ENCODE measurements at places on chromosomes 3 and 15. TPM values are rescaled to one million over a fixed set of nuclear protein-coding genes. Genes with fewer than 3 reads are reported as not detected.

DNA sequence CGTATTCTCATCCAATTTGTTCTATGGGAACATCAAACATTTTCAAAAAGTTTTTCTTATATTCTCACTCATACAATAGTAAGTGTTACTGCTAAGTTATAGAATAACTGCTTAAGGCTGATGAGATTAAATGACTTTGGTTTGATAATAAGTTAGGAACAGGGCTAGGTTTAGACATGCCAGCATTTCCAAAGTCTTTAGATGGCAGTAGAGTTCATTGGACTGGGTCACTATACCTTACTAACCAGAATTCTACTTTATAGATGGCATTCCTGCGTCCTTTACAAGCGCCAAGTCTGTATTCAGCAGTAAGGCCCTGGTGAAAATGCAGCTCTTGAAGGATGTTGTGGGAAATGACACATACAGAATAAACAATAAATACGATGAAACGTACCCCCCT lies 21.7 kb downstream of the PLAAT1 start:
- no peak for DNase-seq

DNA sequence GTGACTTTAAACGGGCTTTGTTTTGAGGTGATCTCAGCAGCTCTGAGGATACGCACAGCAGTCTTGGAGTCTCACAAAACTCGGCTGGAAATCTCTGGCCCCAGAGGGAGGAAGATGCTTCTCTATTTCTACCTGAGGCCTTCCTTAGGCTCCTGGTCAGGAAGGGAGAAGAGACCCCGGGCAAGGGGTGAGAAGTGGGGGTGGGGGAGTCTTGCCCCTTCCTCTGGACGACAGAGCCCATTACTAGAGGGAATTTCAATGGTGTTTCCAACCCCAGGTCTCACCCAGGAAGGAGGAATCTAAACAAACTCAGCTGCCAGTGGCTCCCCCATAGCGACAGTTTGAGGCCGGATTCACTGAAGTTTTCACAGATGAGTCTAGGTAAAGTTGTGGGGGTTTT lies 37.4 kb upstream of the PCSK6 start:
- DNase-seq: no peak

DNA sequence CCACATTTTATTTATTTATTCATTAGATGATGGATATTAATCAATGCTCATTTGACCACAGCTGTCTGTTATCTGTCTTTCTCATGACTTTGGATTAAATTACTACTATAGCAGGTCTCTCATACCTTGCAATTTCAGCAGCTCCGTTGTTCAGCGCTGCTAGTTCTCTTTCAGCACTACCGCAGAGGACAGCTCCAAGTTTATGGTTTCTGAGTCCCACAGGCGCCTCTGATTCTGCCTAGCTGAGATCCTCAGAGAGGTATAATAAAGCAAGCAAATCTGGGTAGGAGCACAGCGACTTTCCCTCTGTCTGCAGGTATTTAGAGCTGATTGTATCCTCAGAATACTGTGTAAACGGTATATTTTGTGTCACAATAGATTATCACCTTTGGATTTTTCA lies 204.9 kb downstream of the CNTN4 start:
- no peak for DNase-seq

DNA sequence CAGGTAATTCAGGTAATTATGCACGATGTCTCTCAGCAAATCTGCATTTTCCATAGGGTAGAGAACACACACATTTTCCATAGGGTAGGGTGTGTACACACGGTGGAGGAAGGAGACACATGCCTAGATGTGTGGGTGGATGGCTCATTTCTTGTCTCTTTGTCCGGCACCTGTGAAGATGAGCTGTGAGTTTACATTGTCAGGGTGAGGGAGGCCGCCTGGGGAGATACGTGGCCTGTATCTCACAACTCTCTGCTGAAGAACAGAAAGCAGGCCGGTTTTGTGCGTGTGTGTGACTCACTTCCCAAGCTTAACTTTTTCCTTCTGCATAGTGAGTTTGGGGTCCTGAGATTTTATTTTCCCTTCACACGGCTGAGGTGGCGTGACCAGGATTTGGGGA lies 60.3 kb downstream of the SLC6A6 start:
- no peak for DNase-seq

GRCh38 chr3:157423337-157423736 lies 13.3 kb upstream of the PTX3 start:
- DNase-seq: no peak

- no peak for DNase-seq
Measured at GRCh38 chr15:91116113-91117067, 16.3 kb downstream of the SV2B start.

GRCh38 chr15:74579001-74579400 lies 36.6 kb upstream of the CLK3 start:
- no peak for DNase-seq

- no peak for DNase-seq
Measured at GRCh38 chr3:146468671-146469149, 651 bp downstream of the PLSCR2 start.

DNA sequence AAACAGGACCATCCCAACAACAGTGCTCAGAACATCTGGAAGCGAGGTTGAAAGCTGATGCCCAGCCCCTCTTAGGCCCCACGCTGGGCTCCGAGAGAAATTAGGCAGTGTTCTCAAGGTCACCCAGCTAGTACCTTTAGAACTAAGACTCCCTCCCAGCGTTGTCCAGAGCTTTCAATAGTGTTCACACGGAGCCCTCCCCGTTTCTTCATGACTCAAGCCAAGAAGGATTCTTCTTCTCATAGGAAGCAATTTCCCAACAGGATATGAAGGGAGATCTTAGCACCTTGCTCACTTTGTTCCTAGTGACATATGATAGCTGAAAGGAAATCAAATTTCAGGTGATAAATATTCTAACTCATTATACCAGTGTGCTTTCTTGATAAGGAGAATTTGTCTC lies 244.2 kb upstream of the ST8SIA2 start:
- DNase-seq: no peak

- DNase-seq: no peak
Measured at GRCh38 chr15:37079726-37080125, 20.6 kb downstream of the MEIS2 start.

GRCh38 chr3:177185035-177185574 lies 12.2 kb downstream of the TBL1XR1 start:
- DNase-seq: no peak

CEP70 gene
- total RNA-seq: 9.0 TPM

GOLGA8J gene
- total RNA-seq: not detected

VIPR1 gene
- 7.5 TPM for total RNA-seq

CCR2 gene
- total RNA-seq: 167 TPM

EPHB1 gene
- total RNA-seq: 0.80 TPM

KLHL40 gene
- not detected for total RNA-seq

GABRB3 gene
- not detected for total RNA-seq
